ENCODE measurements at places on chromosomes 12 and 14.

DNA sequence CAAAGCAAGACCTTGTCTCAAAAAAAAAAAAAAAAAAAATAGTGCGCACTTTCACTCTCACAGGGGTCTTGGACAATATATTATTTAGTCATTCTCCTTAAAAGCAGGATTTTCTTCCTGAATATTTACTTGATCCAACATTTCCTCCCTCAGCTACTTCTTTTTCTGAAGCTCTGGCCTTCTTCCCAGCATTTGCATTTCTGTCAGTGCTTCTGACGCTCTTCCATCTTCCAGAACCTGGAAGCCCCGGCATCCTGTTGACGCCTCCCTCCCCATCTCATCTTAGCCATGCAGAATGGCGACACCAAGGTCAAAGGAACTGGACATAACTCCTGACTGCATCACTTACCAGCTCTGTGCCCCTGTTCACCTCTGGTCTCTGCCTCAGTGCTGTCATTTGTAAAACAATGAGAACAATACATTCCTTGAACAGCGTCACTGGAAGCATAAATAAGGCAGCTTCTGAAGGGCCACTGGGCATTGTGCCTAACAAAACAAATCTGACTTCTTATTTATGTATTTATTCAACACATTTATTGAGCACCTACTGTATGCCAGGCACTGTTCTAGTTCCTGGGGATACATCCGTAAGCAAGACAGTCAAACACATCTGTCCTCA, 90.9 kb upstream of the MDM1 start:
- DNase-seq, result no peak

DNA sequence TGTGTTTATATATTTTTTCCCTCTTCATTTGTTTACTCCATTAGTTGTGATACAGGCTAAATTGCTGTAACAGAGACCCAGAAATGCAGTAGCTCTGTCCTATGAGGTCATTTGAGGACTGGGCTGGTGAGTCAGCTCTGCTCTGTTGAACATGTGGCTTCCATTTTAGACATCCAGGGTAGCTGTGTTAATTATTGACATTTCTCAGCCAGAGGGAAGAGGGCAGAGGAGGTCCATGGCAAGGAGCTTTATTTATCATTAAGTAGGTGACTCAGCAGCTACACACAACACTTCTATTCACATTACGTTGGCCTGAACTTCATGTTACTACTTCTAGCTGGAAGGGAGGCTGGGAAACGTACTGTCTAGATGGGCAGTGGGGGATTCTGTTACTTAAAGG, 85.4 kb downstream of the PTCSC3 start:
- no peak for DNase-seq

DNA sequence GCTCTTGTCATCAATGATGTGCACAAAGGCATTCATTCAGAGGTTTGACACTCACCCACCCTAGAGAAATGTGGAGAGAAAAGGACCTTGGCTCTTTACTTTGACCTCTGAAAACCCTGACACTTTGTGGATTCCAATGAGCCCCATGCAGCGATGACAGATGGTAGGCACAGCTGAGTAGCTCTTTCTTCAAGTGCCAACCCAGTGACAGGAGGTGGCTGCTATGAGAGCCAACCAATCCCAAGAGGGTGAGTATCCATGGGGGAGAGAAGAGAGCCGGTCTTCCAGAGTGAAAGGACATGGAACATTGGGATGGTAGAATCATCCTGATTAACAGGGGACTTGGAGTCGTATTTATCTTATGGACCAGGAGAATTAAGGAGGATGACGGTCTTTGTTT, 17.8 kb downstream of the SLC8A3 start:
- DNase-seq, result no peak

- DNase-seq, result no peak
Measured at GRCh38 chr12:6171409-6172015, 28.7 kb upstream of the CD9 start.

- no peak for DNase-seq
Measured at GRCh38 chr12:117450209-117450608, 88.8 kb upstream of the NOS1 start.

DNA sequence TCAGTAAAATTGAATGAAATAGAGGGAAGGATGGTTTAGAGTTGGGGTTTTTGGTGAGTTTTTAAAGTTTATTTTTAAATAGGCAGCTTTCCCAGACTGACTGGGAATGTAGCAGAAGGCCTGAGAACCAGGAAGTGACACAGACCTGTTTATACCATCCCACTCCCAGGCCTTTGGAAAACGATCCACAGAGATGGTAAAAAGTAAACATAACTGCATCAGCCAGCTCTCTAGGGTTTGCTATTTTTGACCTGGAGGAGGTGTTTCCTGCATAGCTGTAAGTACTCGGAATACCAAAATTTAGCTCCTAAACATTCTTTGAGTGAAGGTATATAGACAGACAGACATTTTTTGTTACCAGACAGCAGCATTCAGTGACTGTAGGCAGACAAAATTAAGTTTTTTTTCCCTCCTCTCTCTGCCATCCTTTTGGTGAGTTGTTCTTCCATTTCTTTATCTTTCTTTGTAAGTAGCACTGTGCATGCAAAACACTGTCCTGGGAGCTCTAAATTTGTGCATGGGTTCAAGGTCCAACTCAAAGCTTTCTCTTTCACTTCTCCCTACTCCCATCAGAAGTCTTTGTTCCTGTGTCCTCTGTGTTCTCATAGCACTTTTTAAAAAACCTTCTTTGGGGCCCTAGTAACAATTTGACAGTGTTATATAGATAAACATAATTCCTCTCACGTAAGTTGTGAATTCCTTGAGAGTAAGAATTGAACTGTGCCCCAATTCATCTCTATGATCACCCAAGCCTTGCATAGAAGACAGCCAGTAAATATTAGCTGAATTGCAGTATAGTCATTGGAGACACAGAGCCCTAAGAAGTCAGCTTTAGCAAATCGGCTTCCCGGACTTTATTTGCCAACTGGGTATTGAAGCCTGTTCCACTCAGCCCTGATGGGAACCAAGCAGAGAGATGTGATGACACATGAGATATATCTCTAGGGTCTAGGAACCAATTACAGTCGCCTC, 37.4 kb downstream of the SUSD6 start:
- DNase-seq, result no peak

- DNase-seq, result no peak
Measured at GRCh38 chr14:74635847-74636246, 23.8 kb upstream of the LTBP2 start.

GRCh38 chr12:105403095-105403494, 72.6 kb downstream of the C12orf75 start:
- no peak for DNase-seq

GRCh38 chr12:77325511-77326236, 260.3 kb upstream of the E2F7 start:
- DNase-seq, result no peak

GRCh38 chr12:12788131-12788530, 2.7 kb downstream of the APOLD1 start:
- DNase-seq, result no peak

DNA sequence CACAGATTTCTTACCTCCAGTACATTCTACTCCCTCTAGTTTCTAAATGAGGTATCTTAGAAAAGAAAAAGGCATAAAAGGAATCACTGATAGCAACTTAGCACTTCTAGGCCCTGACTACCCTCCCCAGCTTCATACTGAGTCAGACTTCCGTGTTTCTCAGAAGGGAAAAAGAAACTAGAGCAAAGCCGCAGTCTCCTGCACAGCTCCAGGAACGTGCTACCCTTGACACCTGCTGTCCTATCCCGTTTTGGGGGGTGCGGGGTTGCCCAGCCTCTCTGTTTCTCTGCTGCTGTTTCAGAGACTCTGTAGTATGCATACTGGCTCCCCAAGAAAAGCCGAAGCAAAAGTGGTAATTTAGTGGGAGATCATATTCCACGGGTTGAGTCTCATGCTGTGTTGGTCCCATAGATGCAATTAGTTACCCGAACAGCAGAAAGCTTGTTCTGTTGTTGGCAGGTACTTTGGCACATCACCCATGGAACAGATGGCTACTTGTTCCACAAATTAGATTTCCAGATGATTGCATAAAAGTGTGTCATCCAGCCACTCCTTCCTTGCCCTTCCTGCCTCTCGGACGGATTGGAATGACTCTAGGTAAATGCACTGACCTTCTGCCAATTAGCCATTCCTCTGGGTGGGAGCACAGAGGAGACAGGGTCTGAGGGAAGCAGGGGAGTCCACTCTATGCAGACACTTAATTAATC, 438.1 kb downstream of the FUT8 start:
- DNase-seq, result peak; percentile 47

DNA sequence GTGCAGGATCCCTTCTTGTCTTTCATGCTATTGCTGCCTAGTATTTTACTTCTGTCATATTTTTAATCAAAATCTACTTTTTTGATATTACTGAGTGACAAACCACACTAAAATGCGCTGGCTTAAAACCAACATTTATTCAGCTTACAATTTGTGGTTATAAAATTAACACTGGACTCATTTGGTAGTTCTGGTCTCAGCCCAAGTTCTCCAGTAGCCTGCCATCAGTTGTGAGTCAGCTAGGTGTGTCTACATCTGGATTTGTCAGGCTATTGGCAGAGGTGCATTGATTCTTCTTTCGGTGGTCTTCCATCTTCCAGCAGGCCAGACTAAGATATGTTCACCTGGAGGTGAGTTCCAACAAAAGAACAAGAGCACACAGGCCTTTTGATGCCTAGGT, 765.1 kb upstream of the FBXO33 start:
- DNase-seq, result no peak

DNA sequence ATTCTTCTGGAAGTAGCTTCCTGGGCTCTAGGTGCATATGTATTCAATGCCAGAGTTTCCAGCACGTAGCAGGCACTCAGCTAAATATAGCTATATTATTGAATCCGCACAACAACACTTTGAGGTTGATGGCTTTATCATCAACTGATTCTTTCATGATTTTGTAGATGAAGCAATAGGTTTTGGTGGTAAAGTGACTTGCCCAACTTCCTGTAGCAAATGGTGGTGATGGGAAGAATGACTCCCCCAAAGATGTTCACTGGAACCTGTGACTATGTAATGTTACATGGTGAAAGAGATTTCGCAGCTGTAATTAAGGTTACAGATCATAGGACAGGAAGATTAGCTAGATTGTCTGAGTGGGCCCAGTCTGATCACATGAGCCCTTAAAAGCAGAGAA, 3.2 kb downstream of the TDRD9 start:
- DNase-seq, result no peak

DNA sequence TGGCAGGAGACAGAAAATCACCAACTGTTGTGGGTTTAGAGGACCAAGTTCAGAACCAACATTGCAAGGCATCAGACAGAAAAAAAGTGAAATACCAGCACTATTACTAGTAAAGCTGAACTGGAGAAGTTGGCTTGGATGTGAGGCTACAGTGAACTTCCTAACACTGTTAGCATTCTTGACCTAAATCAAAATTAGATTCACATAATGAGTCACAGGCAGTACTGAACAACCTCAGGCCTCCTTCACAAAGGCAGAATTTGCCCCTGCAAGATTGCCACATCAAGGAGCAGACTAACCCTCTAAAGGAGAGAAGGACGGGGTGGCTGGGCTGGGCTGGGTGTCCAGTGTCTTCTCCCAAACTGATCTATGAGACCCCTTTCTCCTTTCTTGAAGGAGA, 539.7 kb downstream of the SNAPC1 start:
- DNase-seq, result no peak

DNA sequence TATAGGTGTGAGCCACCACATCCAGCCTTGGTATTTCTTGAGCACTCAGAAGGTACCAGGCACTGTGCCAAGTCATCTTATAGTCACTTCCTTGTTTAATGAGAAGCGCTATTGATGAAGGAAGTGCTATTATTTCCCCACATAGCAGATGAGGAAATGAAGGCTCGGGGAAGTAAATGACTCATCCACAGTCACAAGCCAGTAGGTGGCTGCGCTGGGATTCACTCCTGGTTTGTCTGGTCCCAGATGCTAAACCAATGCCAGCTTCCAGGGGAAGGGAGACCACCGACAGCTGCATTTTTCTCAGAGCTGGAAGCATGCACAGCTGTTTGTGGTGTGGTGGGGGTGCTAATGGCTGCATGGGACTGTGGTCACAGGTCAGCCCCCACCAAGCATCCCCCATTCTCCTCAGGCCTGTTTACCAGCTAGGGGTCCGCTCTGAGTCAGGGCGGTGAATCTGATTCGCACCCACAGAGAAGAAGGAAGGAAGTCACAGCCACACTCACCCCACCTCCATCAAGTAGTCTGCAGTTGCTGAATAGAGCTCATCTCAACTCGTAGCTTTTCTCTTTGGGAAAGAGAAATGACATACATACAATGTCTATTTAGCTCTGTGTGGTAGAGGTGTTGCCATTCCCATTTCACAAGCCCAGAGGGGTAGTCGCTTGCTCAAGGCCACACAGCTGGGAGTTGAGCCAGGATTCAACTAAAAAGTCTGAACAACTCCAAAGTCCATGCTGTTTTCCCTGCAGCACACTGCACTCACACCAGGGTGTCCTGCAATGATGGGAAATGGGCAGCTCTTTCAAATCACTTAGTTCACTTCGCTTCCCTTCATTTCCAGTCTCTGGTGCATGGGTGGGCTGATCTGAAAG, 6.3 kb upstream of the LTBP2 start:
- DNase-seq, result peak; percentile 37

- DNase-seq, result no peak
Measured at GRCh38 chr12:55932551-55932910, 1.6 kb downstream of the DGKA start.

GRCh38 chr12:49626169-49626835, 2.9 kb downstream of the PRPF40B start:
- no peak for DNase-seq

DNA sequence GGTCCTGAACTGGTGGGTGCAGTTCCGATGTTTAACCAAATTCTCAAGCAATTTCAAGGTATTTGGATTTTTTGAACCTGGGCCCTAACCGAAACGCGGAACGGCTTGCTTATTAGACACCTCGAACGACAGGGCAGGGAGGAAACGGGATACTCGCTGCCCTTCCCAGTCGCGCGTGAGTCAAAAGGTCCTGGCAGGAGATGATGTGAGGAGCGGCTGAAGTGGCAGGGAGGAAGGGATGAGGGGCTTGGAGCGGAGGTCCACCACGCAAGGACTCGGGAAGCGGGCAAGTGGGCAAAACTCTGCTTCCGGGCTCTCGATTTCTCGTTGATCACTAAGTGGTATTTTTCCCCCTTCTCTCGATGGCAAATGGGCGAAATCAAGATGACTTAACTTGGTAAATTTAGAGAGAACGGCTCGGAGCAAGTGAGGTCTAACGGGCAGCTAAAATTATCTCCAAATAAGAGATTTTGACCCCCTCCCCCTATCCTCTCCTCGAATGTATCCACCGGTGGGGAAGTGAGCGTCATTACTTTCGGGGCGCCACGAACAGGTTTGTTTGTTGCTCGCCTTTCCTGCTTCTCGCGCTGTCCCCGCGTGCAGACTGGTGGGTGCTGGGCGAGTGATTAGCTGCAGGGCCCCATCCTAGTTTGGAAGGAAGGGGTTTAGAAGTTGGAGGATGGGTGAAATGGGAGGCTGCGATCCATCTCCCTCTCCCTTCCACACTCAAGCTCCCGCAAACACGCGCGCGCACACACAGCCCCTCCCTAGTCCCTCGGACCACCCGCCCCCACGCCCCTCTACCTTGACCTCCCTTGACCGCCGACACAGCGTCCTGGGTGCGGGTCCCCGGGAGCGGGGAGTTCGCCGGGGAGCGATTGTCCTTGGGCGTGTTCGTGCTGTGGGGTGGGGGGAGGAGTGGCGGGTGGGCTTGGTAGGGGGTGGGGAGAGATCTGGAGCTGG, 986 bp upstream of the NTF3 start:
- DNase-seq, result no peak
